ENCODE measurements at places on chromosomes 7 and 10.

DNA sequence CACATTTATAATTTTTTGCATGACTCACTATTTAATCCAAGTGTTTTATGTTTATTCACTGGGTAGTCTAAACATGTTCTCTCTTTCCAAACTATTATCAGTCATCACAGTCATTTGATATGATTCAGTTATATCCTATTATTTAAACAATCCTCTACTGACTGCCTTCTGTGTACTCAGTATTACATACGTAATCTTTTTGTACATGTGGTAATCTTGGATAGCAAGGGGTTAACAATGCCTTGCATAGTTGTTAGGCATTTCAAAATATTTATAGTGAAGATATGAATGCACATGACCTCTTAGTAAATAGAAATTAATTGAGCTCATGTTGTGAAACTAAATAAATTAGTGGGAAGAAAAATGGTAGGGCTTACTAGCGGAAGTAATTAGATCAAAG is 379.4 kb upstream of the KIAA1217 start:
- no peak for DNase-seq

DNA sequence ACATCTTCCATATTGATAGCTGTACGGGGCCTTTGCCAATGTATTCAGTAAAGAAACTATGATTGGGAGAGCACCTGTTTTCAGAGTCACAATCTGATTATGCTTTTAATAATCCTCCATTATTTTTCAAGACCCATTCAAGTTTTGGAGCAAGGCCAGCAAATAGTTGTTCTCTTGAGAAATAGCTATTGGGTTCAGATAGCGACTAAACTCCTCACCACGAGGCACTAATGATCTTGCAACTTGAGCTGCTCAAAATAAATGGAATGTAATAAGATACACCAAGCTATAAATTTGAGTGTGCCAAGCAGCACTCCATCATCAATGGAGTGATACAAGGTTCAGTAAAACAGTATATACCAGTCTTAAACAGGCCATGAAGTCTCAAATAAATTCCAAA is 7.4 kb upstream of the MALRD1 start:
- no peak for DNase-seq

DNA sequence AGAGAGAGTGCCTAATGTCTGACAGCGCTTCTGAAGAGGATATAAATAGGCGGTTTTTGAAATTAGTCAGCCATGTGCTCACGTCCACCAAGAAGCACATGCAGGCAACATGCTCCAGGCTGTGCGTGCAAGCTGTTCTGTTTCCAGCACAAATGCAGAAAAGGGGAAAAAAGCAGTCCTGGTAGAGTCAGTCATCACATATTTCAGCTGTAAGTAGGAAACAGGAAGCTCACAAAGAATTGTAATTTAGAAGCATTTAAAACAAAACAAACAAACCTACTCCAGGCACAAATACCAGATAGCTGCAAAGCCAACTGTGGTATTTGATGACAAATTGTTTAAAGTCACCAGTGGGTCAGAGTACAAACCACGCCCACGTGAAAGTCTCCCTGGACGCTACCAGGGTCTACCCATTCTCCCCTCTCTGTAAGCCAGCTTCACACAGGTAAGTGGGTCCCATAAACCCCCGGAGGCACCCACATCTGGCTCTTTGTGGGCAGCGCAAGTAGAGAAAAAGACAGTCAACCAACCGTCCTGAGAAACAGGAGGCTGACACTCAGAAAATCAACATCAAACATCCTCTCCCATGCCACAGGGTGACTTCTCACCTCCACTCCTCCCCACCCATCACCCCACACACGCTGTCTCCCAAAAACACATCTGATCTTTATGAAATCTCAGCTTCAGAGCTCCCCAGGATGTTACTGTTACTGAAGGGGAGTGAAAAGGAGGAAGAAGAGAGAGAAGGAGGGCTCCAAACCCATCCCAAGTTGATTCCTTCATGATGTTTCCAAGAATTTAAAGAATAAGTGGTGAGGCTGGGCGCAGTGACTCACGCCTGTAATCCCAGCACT is 186.4 kb downstream of the FAM107B start:
- peak; percentile 98 for DNase-seq

DNA sequence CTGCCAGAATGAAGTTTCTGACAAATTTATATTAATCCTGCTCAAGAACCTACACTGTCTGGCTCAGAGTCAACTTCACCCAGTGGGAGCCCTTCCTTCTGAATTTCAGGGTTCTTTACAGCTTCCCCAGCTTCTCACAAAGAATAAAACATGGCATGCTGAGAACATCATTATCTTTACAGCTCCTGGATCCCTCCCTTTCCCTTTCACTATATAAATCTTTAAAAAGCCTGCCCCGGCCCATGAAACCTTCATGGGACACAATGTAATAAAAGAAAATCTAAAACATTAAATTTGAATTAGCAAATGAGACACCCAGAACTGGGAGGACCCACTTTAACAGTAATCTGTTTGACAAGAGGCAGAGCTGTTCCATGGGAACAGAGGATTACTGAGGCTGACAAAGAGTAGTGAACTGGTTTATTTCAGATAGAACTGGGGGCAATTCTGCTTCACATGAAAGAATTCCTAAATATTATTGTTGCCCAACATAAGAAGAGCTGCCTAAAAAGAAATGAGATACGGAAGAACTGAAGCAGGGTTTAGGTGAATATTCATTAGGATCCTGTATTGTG is 222.8 kb downstream of the THSD7A start:
- DNase-seq = no peak

DNA sequence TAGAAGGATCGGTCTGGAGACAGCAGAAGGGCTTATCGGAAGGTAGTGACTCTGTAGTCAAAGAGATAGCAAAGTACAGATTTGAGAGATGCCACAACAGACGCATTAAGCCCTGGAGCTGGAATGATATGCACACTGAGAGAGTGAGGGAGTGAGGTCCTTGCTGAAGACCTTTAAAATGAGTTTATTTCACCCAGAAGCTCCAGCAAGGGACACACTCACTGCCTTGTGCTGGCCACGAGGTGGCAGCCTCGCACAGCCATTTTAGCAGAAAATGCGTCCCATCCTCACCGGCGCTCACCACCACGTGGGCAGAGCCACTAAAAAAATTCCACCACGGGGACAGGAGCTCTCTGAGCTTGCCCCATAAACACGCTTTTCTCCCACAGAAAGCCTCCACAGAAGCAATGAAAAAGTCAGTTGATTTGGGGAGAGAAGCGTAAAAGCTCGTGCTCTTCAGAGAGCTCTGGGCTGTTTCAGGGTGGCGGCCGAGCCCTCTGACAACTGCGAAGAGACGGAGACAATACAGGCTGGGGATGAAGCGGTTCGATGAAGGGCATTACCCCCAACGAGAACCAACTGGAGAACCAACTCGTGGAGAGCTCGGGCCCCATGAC is 163.0 kb upstream of the KLF14 start:
- DNase-seq = no peak

DNA sequence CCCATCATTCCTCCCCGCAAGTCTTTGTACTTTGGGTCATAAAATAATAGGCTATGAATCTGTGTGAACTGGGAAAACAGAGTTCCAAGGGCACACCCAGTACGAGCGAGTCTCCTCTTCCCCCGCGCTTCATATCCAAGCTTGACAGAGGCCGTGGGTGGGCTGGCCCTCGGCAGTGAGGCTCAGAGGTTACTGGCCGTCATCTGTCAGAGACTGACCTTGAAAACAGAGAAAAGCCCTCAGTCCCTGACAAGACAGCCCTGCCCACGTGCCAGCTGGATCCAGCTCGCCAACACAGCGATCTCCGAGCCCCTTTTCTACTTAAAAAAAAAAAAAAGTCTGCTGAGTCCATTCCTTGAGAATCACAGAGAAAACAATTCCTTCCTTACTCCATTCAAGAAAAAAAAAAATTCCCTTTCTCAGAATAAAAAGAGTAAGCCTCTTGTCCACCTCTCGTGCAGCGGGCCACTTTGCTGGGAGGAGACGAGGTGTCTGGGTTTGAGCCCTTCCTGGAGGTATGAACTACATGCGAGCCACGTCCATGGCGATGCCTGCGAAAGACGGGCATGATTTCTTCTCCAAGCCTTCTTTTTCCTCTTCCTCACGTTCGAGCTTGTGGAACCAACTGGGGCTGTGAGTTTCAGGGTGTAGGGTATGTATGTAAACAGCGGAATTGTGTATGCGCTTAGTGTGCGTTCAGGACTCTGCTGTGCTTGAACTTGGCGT is 744 bp upstream of the BICC1 start:
- DNase-seq = no peak

GRCh38 chr10:38072552-38072951 is 21.6 kb upstream of the ZNF37A start:
- DNase-seq = no peak

DNA sequence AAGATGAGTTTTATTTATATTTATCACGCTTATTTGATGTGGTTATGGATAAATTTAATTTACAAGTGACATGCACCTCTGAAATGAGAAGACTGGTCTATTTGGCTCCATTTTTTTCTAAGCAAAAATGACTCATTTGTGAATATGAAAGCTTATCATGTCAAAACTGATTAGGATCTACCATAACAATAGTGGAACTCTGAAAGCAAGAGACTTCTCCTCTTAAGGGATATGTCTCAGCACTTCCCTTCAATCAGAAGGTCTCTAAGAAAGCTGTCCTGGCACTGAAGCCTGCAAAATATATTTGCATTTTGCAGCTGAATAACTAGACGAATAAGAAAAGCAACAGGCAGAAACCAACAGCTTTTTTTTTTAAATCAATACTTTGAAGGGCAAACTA is 12.7 kb downstream of the FAS start:
- no peak for DNase-seq

GRCh38 chr10:34758447-34758996 is 56.6 kb downstream of the PARD3 start:
- peak; percentile 63 for DNase-seq

- no peak for DNase-seq
Observed at GRCh38 chr10:947051-947450, 15.5 kb upstream of the LARP4B start.

DNA sequence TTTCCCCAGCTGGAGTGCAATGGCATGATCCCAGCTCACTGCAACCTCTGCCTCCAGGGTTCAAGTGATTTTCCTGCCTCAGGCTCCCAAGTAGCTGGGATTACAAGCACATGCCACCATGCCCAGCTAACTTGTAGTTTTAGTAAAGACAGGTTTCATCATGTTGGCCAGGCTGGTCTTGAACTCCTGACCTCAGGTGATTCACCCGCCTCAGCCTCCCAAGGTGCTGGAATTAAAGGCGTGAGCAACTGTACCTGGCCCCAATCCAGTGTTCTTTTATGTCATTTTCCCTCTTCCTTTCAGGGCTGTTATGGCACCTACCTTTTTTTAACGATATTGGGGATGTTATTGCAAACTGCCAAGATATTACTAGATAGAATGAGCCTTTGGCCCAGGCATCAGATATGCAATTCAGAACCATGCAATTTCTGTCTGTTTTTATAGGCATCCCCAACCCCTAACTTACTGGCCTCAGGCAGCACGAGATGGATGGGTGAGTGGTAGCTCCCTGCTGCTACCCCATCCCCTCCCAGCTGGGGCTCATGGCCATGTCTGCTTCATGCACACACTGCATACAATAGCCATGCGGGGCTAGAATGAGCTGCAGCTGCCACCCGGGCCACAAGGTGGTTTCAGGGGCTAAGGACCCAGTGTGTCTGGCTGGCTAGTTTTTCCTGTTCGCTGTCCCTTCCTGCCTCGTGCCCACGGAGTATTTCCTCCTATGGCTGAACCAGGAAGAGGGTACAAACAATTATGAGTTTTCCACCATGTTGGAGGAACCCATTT is 1080.1 kb upstream of the SORCS1 start:
- DNase-seq = no peak

DNA sequence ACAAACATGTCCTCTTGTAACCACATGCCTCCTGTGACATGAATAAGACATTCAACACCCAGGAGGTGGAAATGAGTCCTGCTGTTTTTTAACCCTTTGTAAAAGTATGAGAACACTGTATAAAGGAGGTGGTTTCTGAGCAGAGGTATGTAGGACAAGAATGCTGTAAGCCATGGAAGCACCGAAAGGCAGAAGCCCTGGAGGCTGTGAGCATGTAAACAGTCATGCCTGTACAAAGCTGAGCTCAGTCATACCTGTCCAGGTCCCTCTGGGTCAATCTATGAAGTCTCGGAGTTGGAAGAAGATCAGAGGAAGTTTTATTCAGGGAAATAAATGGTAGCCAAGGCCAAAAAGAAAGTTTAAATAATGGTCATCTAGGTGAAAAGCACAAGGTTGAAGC is 34.7 kb upstream of the XPNPEP1 start:
- no peak for DNase-seq

GRCh38 chr7:129774359-129774758 is 162.8 kb downstream of the NRF1 start:
- DNase-seq = no peak

- no peak for DNase-seq
Observed at GRCh38 chr10:32315424-32315823, 31.5 kb downstream of the EPC1 start.

All from GM04503 (cell line).